ENCODE measurements at places on chromosomes 3 and 15.

- DNase-seq, result no peak
These were observed 111.7 kb downstream of the FNDC3B start for GRCh38 chr3:172150913-172151650.

- DNase-seq, result no peak
These were observed 69.2 kb downstream of the ISG20 start for GRCh38 chr15:88707771-88708654.

GRCh38 chr3:152671446-152672319, 163.2 kb upstream of the P2RY1 start:
- no peak for DNase-seq

GRCh38 chr3:64867224-64867623, 179.4 kb upstream of the ADAMTS9 start:
- no peak for DNase-seq

DNA sequence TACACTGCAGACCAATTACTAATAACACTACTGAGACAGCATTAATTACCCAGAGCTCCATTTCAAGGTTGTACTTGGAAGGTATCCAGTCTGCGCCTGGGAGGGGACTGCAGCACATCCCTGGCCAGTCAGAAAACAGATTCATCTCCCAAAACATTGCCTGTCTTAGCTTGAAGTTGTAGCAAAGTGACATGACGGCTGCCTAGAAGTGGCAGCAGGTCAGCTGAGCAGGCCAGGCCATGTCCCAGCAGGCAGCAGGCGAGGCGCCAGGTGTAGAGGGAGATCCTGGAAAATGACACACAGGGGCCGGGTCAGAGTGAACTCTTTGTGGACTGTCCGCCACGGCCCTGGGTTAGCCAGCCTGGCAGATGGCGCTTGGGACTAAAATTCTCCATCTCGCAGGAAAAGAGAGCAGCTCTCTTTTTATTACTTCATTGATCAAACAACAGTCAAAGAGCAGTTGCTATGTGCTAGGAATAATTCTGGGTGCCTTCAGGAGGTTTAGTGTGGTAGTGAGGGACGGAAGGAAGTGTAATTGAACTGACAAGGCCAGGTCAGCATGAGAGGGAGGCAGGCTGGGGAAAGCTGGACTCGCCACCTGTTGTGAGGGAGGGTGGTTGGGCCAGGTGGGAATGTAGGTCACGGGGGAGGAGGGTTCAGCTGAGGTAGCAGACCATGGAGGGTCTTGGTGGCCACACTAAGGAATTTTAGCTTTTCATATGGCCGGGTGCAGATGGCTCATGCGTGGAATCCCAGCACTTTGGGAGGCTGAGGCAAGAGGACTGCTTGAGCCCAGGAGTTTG, 1.3 kb upstream of the MAP6D1 start:
- no peak for DNase-seq

DNA sequence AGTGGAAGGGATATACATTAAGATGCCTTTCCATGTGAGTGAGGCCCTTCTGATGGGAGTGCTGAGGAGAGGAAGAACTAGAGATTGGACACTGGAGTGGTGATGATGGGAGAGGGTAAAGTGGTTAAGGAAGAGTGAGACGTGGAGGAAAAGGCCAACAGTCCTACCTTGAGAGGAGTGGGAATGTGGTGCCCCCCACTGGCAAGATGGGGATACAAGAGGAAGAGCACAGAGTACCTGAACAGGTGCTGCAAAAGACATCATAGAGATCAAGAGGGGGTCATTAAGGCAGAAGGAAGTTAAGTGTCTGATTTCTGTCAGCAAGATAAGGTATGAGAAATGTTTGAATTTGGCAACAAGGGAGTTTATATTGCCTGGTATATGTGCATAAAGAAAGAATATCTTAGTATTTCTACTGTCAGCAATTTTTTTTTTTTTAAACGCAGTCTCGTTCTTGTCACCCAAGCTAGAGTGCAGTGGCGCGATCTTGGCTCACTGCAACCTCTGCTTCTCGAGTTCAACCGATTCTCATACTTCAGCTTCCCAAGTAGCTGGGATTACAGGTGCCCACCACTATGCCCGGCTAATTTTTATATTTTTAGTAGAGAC, 34.0 kb downstream of the ARIH2 start:
- no peak for DNase-seq

GRCh38 chr15:39472621-39473297, 108.1 kb upstream of the THBS1 start:
- DNase-seq, result no peak

- DNase-seq, result no peak
These were observed 26.7 kb downstream of the SMAD3 start for GRCh38 chr15:67091980-67092677.

DNA sequence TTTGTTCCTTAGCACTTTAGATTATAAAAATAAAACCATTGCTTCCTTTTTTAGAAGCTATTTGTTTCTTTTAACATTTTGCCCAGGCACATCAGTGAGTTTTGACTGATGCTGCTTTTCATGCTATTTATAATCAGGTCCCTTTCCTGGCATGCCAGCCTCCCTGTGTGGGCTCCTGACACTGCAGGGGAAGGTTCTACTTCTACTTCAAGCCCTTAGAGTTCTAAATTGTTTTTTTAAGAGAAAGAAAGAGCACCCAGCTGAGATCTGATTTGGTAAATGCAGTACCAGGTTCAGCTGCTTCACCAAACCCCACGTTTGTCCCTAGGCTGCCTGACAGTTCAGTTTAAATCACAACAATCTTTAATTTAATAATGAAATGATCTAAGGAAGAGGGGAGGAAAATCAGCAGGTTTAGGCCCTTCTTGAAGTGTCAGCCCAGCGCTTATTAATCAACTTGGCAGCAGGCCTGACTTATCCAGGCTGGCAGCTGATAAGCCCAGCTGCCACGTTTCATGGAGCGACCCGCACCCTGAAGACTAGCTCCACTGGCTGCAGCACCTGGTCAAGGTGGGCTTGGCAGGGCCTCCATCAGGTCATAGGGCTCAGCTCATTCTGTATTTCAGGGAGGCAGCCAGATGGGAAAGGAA, 29.0 kb downstream of the HGD start:
- no peak for DNase-seq

DNA sequence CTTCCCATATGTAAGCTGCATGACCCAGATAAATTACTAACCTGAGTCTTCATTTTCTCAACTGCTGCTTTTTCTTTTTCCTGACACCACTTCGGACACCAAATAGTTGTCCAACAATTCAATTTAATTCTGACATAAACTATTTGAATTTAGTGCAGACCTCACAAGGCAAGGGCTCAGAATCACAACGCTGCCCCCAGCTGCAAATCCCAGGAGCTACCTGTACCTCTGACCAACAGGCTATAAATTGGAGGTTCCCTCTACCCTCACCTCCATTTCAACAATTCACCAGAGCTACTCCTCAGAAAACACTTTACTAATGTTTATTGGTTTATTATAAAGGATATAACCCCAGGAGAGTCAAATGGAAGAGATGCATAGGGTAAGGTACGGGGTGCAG, 737.6 kb downstream of the NTRK3 start:
- no peak for DNase-seq

- no peak for DNase-seq
These were observed 3.9 kb downstream of the DNAH1 start for GRCh38 chr3:52319921-52320595.

- no peak for DNase-seq
These were observed 352.1 kb downstream of the SHQ1 start for GRCh38 chr3:72496051-72496670.
